Heart right ventricle (tissue), 16 donors: ENCODE measurements at places on chromosomes 3 and 15. TPM values are rescaled to one million over a fixed set of nuclear protein-coding genes. Genes with fewer than 3 reads are reported as not detected.
A peak's percentile ranks its signal among the peaks of the same experiment; 100 is the strongest.

The TFG gene
- total RNA-seq, result 92.0 TPM

The DGKG gene
- total RNA-seq, result 59.3 TPM

The EPHB3 gene
- total RNA-seq, result 0.38 TPM

The SPATA12 gene
- not detected for total RNA-seq

The SSUH2 gene
- 1.9 TPM for total RNA-seq

The CCR3 gene
- not detected for total RNA-seq

The TTLL13 gene
- total RNA-seq, result not detected

The SLC38A3 gene
- 8.8 TPM for total RNA-seq

The PATL2 gene
- total RNA-seq, result 8.6 TPM

The DYNC1LI1 gene
- total RNA-seq, result 51.7 TPM

GRCh38 chr3:157082305-157082982, 77.5 kb downstream of the CCNL1 start:
- no peak for DNase-seq

- DNase-seq, result no peak
These were observed 18.8 kb downstream of the PSTPIP1 start for GRCh38 chr15:77013776-77014131.

- no peak for DNase-seq
These were observed 16.1 kb downstream of the POU1F1 start for GRCh38 chr3:87260270-87260669.

DNA sequence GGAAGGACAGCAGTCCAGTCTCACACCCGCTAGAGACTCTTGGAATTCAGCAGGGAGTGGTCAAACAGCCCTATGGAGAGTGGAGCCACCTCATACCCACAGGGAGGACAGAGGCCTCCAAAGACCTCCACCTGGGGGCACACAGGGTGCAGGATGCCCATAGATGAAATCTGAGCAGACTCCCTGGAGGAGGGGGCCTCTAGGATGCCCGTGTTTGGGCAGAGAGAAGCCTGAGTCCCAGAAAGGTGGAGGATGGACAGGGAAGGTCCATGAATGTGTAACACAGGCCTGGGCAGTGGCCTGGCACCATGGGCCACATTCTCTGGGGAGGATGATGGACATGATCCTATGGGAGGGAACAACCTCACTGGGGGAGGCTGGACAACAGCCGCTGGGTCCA, 21.7 kb downstream of the DUSP7 start:
- DNase-seq, result peak; percentile 2

DNA sequence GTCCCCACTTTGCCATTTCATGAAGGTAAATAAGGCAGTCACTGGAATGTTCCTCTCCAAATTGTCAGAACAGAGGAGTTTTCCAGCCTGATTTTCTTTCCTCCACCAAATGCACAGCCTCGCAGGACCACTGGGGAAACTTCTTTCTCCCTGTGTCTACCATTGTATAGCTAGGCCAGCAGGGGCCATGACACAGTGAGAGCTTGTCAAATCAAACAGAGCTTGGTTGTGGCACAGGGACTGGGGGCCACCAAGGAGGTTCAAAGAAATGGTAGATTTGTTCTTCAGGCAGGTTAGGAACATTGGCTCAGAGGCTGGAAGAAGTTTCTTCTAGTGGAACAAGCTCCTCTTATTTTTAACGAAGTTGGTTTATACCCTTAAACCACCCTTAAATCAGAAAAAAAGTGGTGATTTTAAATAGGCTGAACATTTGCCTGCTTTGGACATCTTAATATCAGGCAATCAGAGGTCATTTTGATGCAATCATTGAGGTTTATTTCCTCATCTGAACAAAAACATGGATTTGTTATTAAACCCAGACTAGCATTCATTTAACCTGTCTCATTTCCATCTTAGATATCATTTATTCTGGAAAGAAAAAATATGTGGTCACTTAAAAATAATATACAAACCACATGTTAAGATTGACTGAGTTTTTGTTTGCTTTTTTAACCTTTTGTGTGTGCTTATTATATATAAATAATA, 105.6 kb downstream of the GTPBP8 start:
- no peak for DNase-seq

DNA sequence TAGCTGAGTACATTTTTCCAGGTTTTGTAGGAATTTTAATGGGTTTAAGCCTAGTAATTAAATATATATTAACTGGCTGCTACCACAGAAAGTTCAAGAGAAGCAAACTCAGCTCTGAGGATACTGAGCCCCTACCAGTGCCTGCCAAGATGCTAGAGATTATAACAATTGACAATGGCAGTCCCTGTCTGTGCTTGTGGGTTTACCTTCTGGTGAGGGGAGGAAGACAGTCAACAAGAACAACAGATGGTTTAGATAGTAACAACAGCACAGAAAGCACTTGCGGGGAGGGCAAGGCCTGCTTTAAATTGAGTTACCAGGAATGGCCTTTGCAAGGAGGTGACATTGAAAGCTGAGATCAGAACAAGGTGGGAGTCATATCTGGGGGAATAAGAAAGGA, 56.6 kb upstream of the ARHGEF3 start:
- no peak for DNase-seq

DNA sequence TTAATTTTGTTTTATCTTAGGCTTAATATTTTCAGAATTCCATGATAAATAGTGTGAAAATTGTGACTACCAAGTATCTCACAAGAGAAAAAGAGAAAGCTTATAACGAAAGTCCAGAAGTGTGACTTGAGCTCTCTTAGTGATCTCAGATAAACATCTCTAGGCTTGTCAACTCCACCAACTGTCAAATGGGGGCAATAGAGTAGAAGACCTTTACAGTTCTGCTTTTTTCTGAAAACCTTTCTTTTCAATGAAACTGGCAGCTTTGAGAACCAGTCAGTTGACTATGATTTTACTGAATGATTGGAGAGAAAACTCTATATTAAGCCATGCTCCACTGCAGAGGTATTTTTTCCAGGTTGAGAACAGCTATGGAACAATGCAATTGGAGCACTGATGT, 119.2 kb upstream of the TP63 start:
- no peak for DNase-seq

- no peak for DNase-seq
These were observed 115.6 kb downstream of the NLGN1 start for GRCh38 chr3:173513123-173513522.

DNA sequence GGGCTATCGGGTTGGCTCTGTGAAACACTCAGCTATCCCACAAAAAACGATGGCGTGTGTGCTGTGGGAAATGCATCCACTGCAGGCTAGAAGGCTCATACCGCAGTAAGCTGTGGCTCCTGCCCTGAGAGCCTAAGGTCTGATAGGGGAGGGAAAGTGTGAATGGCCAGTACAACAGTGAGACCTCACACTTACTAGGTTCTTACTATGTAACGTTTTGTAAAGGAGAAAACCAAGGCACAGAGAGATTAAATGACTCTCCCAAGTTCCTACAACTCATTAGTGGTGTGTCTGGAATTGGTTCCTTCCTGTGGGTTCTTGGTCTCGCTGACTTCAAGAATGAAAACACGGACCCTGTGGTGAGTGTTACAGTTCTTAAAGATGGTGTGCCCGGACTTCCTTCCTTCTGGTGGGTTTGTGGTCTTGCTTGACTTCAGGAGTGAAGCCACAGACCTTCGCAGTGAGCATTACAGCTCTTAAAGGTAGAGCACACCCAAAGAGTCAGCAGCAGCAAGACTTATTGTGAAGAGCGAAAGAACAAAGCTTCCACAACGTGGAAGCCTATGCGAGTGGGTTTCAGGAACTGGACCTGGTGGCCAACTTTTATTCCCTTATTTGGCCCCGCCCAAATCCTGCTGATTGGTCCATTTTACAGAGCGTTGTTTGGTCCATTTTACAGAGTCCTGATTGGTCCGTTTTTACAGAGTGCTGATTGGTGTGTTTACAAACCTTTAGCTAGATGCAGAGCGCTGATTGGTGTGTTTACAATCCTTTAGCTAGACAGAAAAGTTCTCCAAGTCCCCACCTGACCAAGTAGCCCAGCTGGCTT, 161.7 kb downstream of the POLR2M start:
- no peak for DNase-seq

DNA sequence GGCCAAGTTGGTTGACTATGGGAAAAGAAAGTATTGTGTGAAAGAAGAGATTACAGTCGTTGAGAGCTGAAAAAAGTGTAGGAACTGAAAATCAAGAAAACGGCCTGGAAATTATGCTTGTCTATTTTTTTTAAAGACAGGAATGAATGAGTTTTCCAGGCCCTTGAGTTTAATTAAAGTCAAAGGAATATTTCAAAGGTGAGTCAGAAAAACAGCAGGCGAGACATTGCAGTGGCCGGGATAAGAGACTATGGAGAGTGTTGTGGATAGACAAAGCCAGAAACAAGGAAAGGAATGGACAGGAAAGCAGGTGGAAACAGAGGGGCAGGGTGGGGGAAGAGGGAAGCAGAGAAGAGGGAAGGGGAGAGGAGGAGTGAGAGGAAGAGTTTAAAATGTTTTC, 275.1 kb upstream of the LRTM1 start:
- no peak for DNase-seq

DNA sequence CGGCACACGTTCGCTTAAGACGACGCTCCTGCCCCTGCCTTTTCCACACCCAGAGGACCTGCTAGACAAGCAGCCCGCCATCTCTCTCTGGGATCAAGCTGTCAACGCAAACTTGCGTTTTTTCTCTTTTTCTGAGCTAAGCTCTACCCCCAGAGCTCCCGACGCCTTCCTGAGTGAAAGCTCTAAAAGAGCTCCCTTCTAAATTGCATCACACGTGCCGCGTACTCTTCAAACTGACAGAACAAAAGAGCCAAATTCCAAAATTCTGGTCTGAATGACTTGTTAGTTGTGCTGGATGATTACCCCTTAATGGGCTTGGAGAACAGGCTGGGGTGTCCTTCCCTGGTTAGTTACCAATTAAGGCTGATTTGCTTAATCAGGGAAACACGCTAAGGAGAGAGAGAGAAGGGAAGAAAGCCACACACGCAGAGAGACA, 81.2 kb downstream of the MDFIC2 start:
- DNase-seq, result no peak

- DNase-seq, result peak; percentile 61
These were observed 1039.2 kb downstream of the ROBO1 start for GRCh38 chr3:78728406-78729145.

DNA sequence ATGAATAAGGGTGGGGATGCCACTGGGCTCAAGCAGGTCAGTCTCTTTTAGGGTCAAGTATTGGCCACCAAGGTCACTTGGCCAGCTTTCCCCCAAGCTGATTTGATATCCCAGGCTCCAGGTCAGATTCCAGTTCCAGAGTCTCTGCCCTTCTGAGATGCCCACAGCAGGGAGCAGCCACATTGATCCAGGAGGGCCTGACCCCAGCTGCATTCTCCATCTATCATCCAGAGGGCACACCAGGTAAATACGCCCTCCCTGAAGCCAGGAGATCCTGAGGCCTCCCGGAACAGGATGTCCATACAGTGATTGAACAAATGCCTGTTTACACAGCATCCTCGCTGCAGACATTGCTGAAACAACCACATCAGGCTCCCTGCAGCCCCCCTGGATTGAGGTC, 264.6 kb upstream of the TLE3 start:
- DNase-seq, result no peak

GRCh38 chr3:23153436-23153835, 49.7 kb upstream of the UBE2E2 start:
- no peak for DNase-seq

- no peak for DNase-seq
These were observed 55.8 kb downstream of the ST8SIA2 start for GRCh38 chr15:92449476-92449875.

- no peak for DNase-seq
These were observed 34.1 kb downstream of the TMEM158 start for GRCh38 chr3:45191924-45192417.

GRCh38 chr3:43286841-43287499, 630 bp downstream of the SNRK start:
- no peak for DNase-seq

GRCh38 chr15:31390777-31391486, 64.3 kb downstream of the KLF13 start:
- DNase-seq, result no peak

DNA sequence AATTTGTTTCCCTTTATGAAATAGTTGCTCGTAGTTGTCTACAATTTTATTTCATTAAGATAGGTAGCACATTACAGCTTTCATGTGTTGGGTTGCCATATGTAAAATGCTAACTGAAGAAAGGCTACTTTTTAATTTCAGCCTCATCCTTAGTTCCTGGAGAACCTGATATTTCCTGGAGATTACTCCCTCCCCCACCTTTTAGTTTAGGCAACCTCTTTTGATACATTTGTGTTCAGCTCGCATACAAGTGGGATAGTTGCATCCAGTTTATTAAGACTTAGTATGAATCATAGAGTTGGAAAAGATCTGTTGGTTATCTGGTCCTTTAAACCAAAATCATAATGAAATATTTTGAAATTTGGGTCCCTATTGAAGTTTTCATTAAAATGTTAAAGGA, 6.0 kb downstream of the SETD5 start:
- no peak for DNase-seq

GRCh38 chr3:139653582-139653981, 24.2 kb downstream of the NMNAT3 start:
- DNase-seq, result no peak

GRCh38 chr15:90957031-90957790, 2.5 kb downstream of the RCCD1 start:
- no peak for DNase-seq

GRCh38 chr3:78974181-78974790, 793.5 kb downstream of the ROBO1 start:
- DNase-seq, result no peak

GRCh38 chr15:57927091-57927631, 138.3 kb downstream of the ALDH1A2 start:
- no peak for DNase-seq

GRCh38 chr3:111763968-111764367, 95.1 kb upstream of the PHLDB2 start:
- no peak for DNase-seq

DNA sequence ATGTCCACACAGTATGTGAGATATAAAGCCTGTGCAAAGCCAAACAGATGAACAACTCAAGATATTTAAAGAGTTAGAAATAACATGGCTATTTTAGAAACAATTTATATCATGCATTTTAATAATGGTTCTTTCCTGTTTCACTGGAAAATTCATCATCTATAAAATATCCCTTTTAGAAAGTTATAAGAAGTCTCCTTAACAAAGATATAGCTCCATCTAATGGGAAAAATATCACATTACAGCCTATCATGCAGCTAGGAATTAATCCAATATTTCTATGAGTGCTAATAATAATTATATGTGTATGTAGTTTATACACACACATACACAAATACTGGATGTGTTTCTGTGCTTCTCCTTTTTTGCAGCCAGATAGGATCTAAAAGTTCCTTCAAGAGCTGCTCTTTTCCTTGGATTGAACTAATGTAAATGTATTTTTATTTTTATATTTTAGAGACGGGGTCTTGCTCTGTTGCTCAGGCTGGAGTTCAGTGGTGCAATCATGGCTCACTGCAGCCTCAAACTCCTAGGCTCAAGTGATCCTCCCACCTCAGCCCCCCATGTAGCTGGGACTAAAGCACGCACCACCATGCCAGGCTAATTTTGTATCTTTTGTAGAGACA, 21.6 kb downstream of the RPL22L1 start:
- no peak for DNase-seq
